COR-L47 (cell line): ENCODE measurements at places on chromosomes 1 and 21.
A peak's percentile ranks its signal among the peaks of the same experiment; 100 is the strongest.

DNA sequence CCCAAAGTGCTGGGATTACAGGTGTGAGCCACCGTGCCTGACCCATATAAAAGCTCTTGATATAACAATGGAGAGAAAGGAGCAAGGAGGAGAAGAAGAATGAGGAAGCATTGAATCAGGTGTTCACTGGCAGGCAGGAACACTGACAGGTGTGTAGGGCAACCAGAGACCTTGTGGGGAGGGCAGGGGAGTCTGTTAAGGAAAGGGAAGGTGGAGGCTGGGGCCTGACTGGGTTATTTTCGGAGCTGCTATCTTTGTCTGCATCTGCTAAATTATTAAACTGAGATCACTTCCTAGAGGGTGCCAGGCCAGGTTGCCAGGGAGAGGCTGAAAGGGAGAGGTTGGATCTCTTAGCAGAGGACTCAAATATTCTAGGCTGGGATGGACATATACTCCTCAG is 6.8 kb upstream of the TRNP1 start:
- DNase-seq, result no peak

GRCh38 chr21:45443595-45444181 is 38.7 kb downstream of the COL18A1 start:
- peak; percentile 50 for DNase-seq

- DNase-seq, result no peak
Observed at GRCh38 chr21:26374817-26375216, 198.3 kb downstream of the CYYR1 start.

DNA sequence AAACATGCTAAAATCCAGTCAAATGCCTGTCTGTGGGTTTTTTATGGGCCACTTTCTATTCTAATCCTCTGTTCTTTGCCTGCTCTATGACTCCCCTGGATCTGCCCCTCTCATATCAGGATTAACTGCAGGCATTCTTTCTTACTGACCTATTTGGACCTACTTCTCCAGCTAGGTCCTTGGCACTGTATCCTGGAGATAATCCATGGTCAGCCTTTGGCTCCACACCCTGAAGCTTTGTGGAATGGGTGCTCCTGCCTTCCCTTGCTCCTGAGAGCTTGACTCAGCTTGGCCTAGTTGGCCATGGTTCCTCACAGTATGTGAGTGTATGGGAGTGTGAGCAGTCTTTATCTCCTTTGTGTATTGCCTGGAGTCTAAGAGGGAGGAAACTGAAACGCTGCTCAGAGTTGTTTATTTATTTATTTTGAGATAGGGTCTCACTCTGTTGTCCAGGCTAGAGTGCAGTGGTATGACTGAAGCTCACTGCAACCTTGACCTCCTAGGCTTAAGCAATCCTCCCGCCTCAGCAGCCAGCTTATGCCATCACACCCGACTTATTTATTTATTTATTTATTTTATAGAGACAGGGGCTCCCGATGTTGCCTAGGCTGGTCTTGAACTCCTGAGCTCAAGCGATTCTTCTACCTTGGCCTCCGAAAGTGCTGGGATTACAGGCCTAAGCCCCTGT is 28.7 kb upstream of the CDC14A start:
- DNase-seq, result no peak

DNA sequence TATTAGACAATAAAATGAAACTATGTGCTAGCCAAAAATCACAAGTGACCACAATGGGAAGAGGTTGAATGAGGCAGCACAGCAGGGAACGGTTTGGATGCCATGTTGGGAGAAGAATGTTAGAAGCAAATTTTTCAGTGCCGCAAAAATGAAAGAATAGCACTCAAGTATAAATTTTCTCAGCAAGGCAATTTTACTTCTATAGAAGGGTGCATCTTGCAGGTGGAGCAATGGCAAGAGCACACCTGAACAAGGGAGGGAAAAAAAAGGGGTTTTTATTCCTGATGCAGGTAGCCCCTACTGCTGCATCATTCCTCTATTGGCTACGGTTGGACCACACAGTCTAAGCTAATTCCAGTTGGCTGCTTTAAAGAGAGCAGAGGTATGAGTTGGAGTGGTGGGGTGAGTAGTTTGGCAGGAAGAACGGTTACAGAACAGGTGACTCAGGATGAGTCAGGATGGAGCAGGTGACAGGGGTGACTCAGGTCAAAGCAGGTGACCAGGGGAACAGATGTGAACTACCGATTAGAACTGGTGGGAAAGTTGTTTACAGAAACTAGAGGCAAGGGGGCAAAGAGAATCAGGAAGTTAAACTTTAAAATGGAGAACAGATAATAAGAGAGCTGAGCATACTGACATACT is 301.1 kb upstream of the NRIP1 start:
- no peak for DNase-seq

GRCh38 chr1:174736831-174737230 is 262.9 kb upstream of the CACYBP start:
- no peak for DNase-seq

GRCh38 chr1:234963904-234964702 is 164.5 kb downstream of the TOMM20 start:
- no peak for DNase-seq

DNA sequence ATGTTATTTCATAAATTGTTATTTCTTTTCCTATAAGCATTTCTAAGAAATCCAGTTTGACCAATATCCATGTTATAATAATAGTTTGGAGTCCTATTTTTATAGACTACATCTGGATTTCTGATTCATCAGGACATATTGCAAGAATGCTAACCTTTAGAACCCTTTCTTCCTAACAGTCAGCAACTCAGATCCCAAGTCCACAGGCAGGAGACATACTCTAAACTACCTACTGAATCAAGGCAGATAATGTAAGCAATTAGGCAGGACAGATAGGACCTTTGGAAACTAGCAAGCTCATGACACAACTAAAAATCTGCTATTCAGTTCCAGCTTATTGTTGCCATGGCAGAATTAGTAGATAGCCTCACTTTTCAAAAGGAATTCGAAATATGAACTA is 104.1 kb downstream of the DENND1B start:
- no peak for DNase-seq

- no peak for DNase-seq
Observed at GRCh38 chr1:115531631-115532264, 110.0 kb upstream of the VANGL1 start.

DNA sequence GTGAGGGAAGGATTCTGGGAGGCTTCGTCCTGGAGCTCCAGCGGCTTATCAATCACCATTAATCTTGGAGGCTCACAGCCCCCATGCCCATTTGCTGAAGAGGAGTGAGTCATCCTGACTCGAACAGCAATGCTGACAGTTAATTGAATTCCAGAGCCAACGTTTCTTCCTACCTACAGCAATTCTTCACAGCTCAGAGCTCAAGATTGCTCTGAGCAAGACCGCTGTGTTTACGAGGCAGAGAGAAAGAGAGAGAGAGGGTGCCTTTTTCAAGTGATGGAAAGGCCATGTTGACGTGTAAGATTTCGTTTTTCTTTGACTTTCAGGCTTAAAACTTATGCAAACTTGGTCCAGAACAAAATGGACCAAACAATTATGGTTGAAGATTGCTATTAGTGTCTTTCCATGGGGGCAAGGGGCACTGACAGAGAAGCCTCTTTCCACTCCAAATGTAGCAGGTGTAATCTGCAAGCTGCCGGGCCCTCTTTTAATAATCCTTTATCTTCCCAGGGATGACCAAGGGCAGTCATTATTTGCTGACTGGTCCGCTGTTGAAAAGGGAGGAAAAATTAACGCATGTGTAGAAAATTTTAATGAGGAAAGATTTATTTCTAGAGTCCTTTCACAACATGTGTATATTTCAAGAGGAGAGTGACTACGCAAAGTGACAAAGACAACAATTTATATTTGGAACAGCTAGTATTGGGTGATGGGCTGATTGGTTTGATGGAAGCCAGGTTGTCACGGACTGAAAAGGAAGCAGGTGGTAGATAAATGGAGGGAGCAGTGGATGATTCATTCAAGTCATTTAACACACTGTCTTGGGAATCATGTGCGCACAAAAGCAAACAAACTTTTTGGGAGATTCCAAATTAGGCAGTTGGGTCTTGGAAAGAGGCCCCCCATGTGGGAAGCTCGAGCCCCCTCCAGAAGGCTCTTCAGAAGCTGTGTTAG is 136.1 kb upstream of the IRF2BP2 start:
- DNase-seq, result no peak

DNA sequence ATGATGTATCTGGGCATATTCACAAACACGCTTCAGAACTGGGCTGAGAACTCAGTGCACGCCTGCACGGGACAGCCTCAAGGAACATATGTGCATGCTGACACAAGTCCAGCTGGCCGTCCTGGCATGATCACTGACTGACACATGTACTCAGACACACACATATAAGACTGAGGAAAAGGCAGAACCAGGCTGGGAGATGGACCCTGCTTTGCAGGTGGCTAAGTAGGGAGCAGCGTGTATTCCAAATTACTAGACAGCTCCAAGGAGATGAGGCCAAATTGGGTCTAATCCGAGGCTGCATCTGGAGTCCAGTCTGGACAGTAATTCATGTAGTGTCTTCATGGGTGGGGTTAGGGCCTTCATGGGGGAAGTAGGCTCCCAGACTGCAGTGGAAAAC is 41.4 kb upstream of the GJB5 start:
- DNase-seq, result no peak

- DNase-seq, result no peak
Observed at GRCh38 chr21:9758888-9759287, 762.5 kb upstream of the TPTE start.

- no peak for DNase-seq
Observed at GRCh38 chr1:24386241-24386640, 27.3 kb downstream of the STPG1 start.
